ENCODE measurements at places on chromosomes 11 and 22.

DNA sequence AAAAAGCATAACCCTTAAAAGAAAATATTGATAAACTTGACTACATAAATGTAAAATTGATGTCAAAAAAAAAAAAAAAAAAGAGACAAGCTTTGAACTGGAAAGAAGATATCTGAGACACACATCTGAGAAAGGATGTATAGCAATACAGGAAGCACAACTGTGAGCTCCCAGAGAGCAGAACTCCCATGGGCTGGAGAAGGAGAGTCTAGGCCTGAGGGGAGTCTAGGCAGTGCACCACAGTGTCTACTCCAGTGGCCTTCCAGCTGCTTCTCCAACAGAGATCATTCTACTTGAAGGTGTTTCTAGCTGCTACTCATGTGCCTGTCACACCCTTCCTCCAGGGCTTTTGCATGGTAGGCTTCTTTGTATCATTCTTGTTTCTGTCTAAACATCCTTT, 54.2 kb upstream of the SYT9 start:
- H3K4me3 ChIP-seq, result no peak overlapping the region
- no peaks in the 10 kb centered on the region for H3K4me1 ChIP-seq
- no peaks in the 10 kb centered on the region for H3K36me3 ChIP-seq
- H3K27me3 ChIP-seq, result no peaks in the 10 kb centered on the region
- DNase-seq, result no peak

DNA sequence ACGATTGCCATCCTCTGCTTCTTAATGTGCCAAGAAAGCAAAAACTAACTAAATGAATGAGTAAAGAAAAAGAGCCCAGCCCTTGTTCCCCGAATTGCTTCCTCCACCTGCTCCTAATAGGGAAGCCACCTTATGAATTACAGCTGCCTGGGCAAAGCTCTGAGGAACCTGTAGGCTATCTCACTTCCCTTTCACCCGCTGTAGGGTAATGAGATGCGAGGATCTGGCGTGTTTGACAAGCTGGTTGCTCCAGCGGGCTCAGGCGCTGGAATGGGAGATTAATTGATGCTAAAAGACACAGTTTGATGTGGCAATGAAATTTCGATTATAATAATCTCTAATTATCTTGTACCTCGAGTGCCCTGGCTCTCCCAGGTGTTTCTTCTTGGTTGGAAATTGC, 256.4 kb downstream of the NTM start:
- H3K27ac ChIP-seq, result no peak overlapping the region
- no peaks in the 10 kb centered on the region for H3K27me3 ChIP-seq
- DNase-seq, result no peak
- no peaks in the 10 kb centered on the region for H3K36me3 ChIP-seq

GRCh38 chr11:134510233-134511040, 98.4 kb upstream of the B3GAT1 start:
- H3K27ac ChIP-seq, result no peak overlapping the region
- H3K4me3 ChIP-seq, result no peak overlapping the region
- H3K27me3 ChIP-seq, result peaks cover 28% of the 10 kb centered on the region
- DNase-seq, result peak; percentile 56

GRCh38 chr11:75625991-75626888, 42.6 kb downstream of the MAP6 start:
- no peaks in the 10 kb centered on the region for H3K27me3 ChIP-seq
- no peaks in the 10 kb centered on the region for H3K36me3 ChIP-seq
- no peaks in the 10 kb centered on the region for H3K4me1 ChIP-seq

GRCh38 chr22:25021976-25022711, 69.6 kb downstream of the KIAA1671 start:
- H3K36me3 ChIP-seq, result no peaks in the 10 kb centered on the region
- H3K27ac ChIP-seq, result no peak overlapping the region
- no peak overlapping the region for H3K4me3 ChIP-seq
- H3K4me1 ChIP-seq, result no peaks in the 10 kb centered on the region

GRCh38 chr11:44939673-44940395, 10.8 kb downstream of the TP53I11 start:
- peaks cover 28% of the 10 kb centered on the region for H3K36me3 ChIP-seq
- no peak for DNase-seq
- no peaks in the 10 kb centered on the region for H3K27me3 ChIP-seq
- no peak overlapping the region for H3K4me3 ChIP-seq
- H3K27ac ChIP-seq, result no peak overlapping the region

- H3K36me3 ChIP-seq, result no peaks in the 10 kb centered on the region
- H3K27ac ChIP-seq, result peak overlapping the region; percentile 24
- H3K4me3 ChIP-seq, result no peak overlapping the region
- DNase-seq, result no peak
Observed at GRCh38 chr11:10622957-10623791, 54.7 kb upstream of the LYVE1 start.

GRCh38 chr11:120073196-120073595, 64.7 kb downstream of the TRIM29 start:
- no peaks in the 10 kb centered on the region for H3K4me1 ChIP-seq
- H3K27me3 ChIP-seq, result peaks cover 7% of the 10 kb centered on the region
- no peak overlapping the region for H3K27ac ChIP-seq
- no peak overlapping the region for H3K4me3 ChIP-seq

GRCh38 chr11:13338019-13338426, 60.4 kb downstream of the BMAL1 start:
- peak overlapping the region; percentile 37 for H3K4me3 ChIP-seq
- H3K27ac ChIP-seq, result peak overlapping the region; percentile 66
- DNase-seq, result no peak
- H3K27me3 ChIP-seq, result no peaks in the 10 kb centered on the region

GRCh38 chr11:120832481-120833238, 191.2 kb upstream of the TBCEL start:
- no peak overlapping the region for H3K27ac ChIP-seq
- no peaks in the 10 kb centered on the region for H3K4me1 ChIP-seq

- H3K4me1 ChIP-seq, result peaks cover 6% of the 10 kb centered on the region
- DNase-seq, result peak; percentile 70
Observed at GRCh38 chr11:67632175-67632981, 2.6 kb upstream of the NUDT8 start.

DNA sequence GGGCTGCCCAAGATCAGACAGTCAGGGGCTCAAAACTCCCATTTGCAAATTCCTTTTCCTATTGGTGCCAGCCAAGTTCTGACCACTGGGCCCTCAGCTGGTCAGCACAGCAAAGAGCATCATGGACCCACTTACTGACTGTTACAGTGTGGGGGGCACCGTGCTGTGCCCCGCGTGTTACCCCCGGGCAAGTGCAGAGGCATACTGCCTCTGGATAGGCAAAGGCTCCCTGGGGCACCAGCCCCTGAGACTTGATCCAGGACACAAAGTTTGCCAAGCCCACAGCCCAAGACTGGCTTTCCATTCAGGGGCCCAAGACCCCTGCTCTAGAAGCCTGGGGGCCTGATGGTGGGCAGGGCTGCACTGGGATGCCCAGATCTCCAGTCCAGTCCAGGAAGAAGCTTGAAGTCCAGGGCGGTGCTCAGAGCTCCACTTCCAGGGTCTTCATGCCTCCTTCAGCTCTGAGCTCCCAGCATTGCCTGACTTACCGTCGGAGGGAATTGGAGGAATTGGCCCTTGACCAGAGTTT, 6.6 kb downstream of the LRRC32 start:
- peaks cover 23% of the 10 kb centered on the region for H3K4me1 ChIP-seq
- no peaks in the 10 kb centered on the region for H3K27me3 ChIP-seq
- H3K36me3 ChIP-seq, result no peaks in the 10 kb centered on the region
- DNase-seq, result peak; percentile 56
- H3K27ac ChIP-seq, result no peak overlapping the region

GRCh38 chr22:40666151-40666848, 13.0 kb upstream of the MCHR1 start:
- H3K4me1 ChIP-seq, result no peaks in the 10 kb centered on the region
- H3K27me3 ChIP-seq, result no peaks in the 10 kb centered on the region
- peak overlapping the region; percentile 32 for H3K27ac ChIP-seq
- H3K36me3 ChIP-seq, result no peaks in the 10 kb centered on the region

DNA sequence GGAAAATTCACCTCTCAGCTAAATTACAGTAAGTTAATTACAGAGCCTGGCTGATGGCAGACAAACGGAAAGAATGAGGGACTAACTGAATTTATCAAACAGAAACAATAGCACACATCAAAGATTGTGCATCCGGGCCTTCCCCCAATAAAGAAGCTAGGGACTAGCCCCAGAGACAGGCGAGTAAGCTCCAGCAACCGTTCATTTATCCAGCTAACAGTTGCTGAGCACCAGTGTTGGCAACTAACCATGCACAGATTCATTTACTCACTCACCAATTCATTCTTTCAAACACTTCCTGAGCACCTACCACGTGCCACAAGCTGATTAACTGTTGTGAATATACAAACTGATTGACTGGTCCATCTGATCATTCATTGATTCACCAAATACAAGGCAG, 51.2 kb downstream of the SMCO4 start:
- DNase-seq, result no peak
- no peaks in the 10 kb centered on the region for H3K27me3 ChIP-seq
- no peak overlapping the region for H3K4me3 ChIP-seq
- no peaks in the 10 kb centered on the region for H3K4me1 ChIP-seq
- no peaks in the 10 kb centered on the region for H3K36me3 ChIP-seq

- no peaks in the 10 kb centered on the region for H3K27me3 ChIP-seq
- no peaks in the 10 kb centered on the region for H3K36me3 ChIP-seq
- no peak overlapping the region for H3K4me3 ChIP-seq
- no peak overlapping the region for H3K27ac ChIP-seq
- no peak for DNase-seq
- no peaks in the 10 kb centered on the region for H3K4me1 ChIP-seq
Observed at GRCh38 chr11:84372381-84372950, 1086.3 kb upstream of the CCDC90B start.

DNA sequence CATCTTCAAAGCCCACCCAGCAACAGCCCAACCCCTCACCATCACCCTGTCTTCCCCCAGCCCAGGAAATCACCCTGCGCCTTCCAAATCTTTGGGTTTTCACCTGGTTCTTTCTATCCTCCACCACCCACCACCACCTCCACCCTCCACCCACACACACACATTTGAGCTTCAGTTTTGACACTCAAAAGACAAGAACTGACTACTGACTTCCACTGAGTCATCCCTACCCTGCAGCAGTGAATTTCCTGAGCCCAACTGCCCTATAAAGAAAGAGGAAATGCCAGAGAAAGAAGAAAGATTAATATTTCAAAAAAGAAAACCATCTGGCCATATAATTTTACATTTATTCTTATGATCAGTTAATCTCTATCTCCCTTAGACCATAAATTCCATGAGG, 137.5 kb downstream of the CHST1 start:
- DNase-seq, result no peak
- no peak overlapping the region for H3K27ac ChIP-seq
- H3K36me3 ChIP-seq, result no peaks in the 10 kb centered on the region
- H3K27me3 ChIP-seq, result no peaks in the 10 kb centered on the region
- H3K4me3 ChIP-seq, result no peak overlapping the region

DNA sequence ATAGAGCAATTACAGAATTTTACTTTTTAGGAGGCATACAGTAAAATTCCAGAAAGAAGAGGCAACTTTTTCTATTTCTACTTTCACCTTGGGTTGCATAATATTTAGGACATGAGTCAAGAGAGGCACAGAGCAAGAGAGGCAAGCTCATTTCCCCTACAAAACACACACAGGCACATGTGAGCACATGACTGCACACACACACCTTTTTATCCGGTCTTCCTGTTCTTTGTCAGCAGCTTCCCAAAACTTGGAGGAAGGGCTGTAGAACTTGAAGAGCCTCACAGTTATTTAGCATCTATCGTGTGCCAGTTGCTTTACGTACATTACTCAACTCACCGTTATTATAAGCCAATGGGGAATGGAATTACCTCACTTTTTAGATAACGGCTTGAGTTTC, 37.8 kb upstream of the CCDC179 start:
- no peaks in the 10 kb centered on the region for H3K4me1 ChIP-seq
- H3K27ac ChIP-seq, result no peak overlapping the region
- DNase-seq, result no peak
- no peaks in the 10 kb centered on the region for H3K36me3 ChIP-seq

GRCh38 chr11:69439651-69440464, 41.6 kb upstream of the LINC01488 start:
- H3K4me1 ChIP-seq, result peaks cover 32% of the 10 kb centered on the region
- no peak overlapping the region for H3K4me3 ChIP-seq
- no peak overlapping the region for H3K27ac ChIP-seq
- no peaks in the 10 kb centered on the region for H3K36me3 ChIP-seq
- DNase-seq, result no peak

- no peak for DNase-seq
- H3K4me1 ChIP-seq, result no peaks in the 10 kb centered on the region
- H3K36me3 ChIP-seq, result peaks cover 7% of the 10 kb centered on the region
- no peak overlapping the region for H3K27ac ChIP-seq
- H3K4me3 ChIP-seq, result no peak overlapping the region
Observed at GRCh38 chr11:6627762-6628241, 8.6 kb upstream of the TPP1 start.

DNA sequence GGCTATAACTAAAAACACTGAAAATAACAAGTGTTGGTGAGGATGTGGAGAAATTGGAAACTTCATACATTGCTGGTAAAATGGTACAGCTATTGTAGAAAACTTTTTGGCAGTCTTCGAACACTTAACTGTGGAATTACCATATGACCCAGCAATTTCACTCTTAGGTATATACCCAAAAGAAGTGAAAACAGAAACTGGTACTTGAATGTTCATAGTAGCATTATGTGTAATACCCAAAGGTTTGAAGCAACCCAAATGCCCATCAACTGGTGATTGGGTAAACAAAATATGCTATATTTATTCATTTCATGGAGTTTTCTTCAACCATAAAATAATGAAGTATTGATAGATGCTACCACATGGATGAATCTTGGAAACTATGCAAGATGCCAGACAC, 40.8 kb upstream of the FTH1 start:
- H3K27me3 ChIP-seq, result no peaks in the 10 kb centered on the region
- H3K4me1 ChIP-seq, result peaks cover 10% of the 10 kb centered on the region
- H3K4me3 ChIP-seq, result no peak overlapping the region
- H3K27ac ChIP-seq, result no peak overlapping the region

- DNase-seq, result no peak
- H3K27me3 ChIP-seq, result no peaks in the 10 kb centered on the region
- no peaks in the 10 kb centered on the region for H3K36me3 ChIP-seq
- H3K4me3 ChIP-seq, result no peak overlapping the region
- H3K4me1 ChIP-seq, result no peaks in the 10 kb centered on the region
- no peak overlapping the region for H3K27ac ChIP-seq
Observed at GRCh38 chr11:112606656-112607055, 346.0 kb upstream of the PLET1 start.

- H3K27ac ChIP-seq, result no peak overlapping the region
- no peak for DNase-seq
- no peaks in the 10 kb centered on the region for H3K27me3 ChIP-seq
Observed at GRCh38 chr11:110147962-110148709, 54.9 kb downstream of the ZC3H12C start.

DNA sequence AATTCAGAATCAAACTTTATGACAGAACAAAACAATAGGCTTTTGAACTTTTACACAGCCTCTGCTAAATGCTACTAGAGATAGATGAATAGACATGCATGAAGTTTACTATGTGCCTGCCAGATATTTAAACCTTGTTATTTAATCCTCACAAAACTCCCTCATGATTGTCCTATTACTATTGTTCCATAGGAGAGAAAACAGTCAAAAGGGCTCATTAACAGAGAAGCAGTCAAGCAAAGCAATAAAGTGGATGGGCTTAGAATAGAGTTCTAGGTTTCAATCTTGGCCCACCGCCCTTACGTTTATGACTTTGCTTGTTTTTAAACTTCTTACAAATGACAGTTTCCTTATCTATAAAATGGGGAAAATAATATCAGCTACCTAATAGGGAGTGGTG, 12.9 kb downstream of the CWC15 start:
- DNase-seq, result no peak
- no peak overlapping the region for H3K27ac ChIP-seq
- H3K4me3 ChIP-seq, result no peak overlapping the region
- H3K4me1 ChIP-seq, result no peaks in the 10 kb centered on the region

GRCh38 chr11:62817129-62817528, 11.9 kb upstream of the NXF1 start:
- H3K4me3 ChIP-seq, result no peak overlapping the region
- no peak for DNase-seq
- H3K27ac ChIP-seq, result peak overlapping the region; percentile 2
- no peaks in the 10 kb centered on the region for H3K4me1 ChIP-seq

All from upper lobe of right lung (tissue), 1 donor.